T-cell (primary cell): ENCODE measurements at places on chromosomes 13 and 19.

DNA sequence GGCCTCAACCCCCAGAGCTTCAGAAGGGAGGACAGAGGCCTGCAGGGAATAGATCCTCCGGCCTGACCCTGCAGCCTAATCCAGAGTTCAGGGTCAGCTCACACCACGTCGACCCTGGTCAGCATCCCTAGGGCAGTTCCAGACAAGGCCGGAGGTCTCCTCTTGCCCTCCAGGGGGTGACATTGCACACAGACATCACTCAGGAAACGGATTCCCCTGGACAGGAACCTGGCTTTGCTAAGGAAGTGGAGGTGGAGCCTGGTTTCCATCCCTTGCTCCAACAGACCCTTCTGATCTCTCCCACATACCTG is 969 bp upstream of the CEACAM5 start:
- H3K36me3 ChIP-seq, result no peaks in the 10 kb centered on the region
- H3K27me3 ChIP-seq, result peaks cover 67% of the 10 kb centered on the region
- H3K4me1 ChIP-seq, result peaks cover 7% of the 10 kb centered on the region
- DNase-seq, result no peak

GRCh38 chr19:1063030-1063908 is 3.7 kb upstream of the ARHGAP45 start:
- no peak overlapping the region for H3K4me3 ChIP-seq
- no peak overlapping the region for H3K27ac ChIP-seq
- no peaks in the 10 kb centered on the region for H3K27me3 ChIP-seq
- peak; percentile 68 for DNase-seq
- H3K36me3 ChIP-seq, result peaks cover 8% of the 10 kb centered on the region

- no peaks in the 10 kb centered on the region for H3K4me1 ChIP-seq
- no peak overlapping the region for H3K27ac ChIP-seq
- no peak overlapping the region for H3K4me3 ChIP-seq
- no peaks in the 10 kb centered on the region for H3K27me3 ChIP-seq
- DNase-seq, result no peak
- no peaks in the 10 kb centered on the region for H3K36me3 ChIP-seq
Observed at GRCh38 chr13:50334115-50334778, 319.0 kb downstream of the KCNRG start.

- no peak for DNase-seq
- no peak overlapping the region for H3K4me3 ChIP-seq
- H3K27ac ChIP-seq, result no peak overlapping the region
- no peaks in the 10 kb centered on the region for H3K36me3 ChIP-seq
- peaks cover 2% of the 10 kb centered on the region for H3K4me1 ChIP-seq
Observed at GRCh38 chr19:11151181-11151580, 4.4 kb downstream of the SPC24 start.

DNA sequence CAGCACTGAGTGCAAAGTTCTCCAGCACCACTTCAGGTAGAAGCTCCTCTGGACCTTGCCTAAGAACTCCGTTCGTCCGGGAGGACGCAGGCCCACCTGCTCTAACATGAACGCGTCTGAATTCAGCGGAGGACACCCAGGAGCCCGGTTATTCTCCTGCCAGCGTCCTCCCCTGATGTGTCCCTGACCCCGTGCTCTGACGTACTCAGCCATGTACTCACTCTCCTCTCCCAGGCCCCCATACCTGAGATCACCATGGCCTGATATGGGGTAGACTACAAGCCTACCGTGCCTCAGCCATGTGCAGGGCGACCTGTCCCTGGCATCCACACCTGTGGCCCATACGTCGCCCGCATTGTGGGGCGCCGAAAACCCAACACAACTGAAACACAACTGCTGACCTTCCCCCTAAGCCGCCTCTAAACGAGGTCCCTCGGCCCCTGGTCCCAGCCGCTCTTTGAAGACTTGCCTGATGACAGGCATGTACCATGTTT is 744 bp upstream of the ZNF584 start:
- no peaks in the 10 kb centered on the region for H3K27me3 ChIP-seq
- no peak for DNase-seq
- peak overlapping the region; percentile 92 for H3K4me3 ChIP-seq
- peak overlapping the region; percentile 79 for H3K27ac ChIP-seq

DNA sequence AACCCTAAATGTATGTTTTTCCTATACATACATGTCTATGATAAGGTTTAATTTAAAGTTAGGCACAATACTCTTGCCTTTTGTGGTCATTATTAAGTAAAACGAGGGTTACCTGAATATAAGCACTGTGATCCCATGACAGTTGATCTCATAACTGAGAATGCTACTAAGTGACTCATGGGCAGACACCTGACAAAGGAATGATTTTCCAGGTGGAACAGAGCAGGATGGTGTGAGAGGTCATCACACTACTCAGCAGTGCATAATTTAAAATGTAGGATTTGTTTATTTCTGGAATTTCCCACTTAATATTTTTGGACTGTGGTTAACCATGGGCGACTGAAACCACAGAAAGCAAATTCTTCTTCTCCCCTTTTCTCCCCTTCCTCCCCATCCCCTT is 178.9 kb downstream of the UGGT2 start:
- no peak overlapping the region for H3K27ac ChIP-seq
- H3K4me1 ChIP-seq, result no peaks in the 10 kb centered on the region

DNA sequence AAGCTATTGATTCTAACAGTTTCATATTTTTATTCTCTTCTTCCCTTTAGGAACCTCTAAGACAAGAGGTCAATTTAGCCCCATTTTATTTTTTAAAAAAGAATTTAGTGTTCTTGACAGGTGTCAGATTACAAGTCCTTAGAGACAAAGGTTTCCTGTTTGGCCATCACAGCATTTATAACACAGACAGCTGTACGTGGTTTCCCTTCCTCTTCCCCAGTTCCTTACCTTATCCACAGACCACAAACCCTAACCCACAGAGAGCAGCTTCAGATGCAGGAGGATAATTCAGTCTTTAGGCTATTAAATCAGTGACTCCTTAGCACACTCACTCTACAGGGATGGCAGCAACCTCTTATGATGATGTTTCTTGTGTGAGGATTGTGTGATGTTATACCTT is 1210.1 kb downstream of the DIAPH3 start:
- H3K36me3 ChIP-seq, result no peaks in the 10 kb centered on the region
- no peak for DNase-seq
- H3K27ac ChIP-seq, result no peak overlapping the region
- no peak overlapping the region for H3K4me3 ChIP-seq

GRCh38 chr13:43802511-43802910 is 15.7 kb upstream of the ENOX1 start:
- H3K27ac ChIP-seq, result no peak overlapping the region
- H3K27me3 ChIP-seq, result no peaks in the 10 kb centered on the region
- no peaks in the 10 kb centered on the region for H3K4me1 ChIP-seq
- H3K36me3 ChIP-seq, result no peaks in the 10 kb centered on the region
- no peak for DNase-seq

- H3K36me3 ChIP-seq, result no peaks in the 10 kb centered on the region
- H3K27ac ChIP-seq, result no peak overlapping the region
- H3K27me3 ChIP-seq, result no peaks in the 10 kb centered on the region
- no peaks in the 10 kb centered on the region for H3K4me1 ChIP-seq
Observed at GRCh38 chr13:70568571-70568970, 460.3 kb upstream of the KLHL1 start.

DNA sequence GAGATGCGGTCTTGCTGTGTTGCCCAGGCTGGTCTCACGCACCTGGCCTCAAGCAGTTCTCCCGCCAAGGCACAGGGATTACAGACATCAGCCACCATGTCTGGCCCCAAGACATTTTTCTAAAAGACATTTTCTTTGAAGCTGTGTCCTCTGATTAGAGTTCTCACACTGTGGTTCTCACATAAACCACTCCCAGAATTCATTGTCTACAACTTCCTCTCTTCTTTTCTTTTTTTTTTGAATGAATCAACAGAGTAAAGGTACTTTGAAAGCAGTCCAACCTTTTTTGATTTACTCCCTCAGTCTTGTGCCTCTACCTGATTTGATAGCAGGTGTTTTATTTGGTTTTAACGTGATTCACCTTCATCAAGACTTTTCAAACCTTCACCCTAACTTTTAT is 14.3 kb upstream of the SHD start:
- DNase-seq, result no peak
- H3K27ac ChIP-seq, result no peak overlapping the region
- H3K27me3 ChIP-seq, result no peaks in the 10 kb centered on the region
- H3K36me3 ChIP-seq, result peaks cover 65% of the 10 kb centered on the region
- peaks cover 34% of the 10 kb centered on the region for H3K4me1 ChIP-seq
- no peak overlapping the region for H3K4me3 ChIP-seq

GRCh38 chr13:76570510-76570971 is 315.7 kb downstream of the KCTD12 start:
- no peak overlapping the region for H3K4me3 ChIP-seq
- no peak for DNase-seq
- H3K27me3 ChIP-seq, result no peaks in the 10 kb centered on the region
- H3K27ac ChIP-seq, result no peak overlapping the region
- no peaks in the 10 kb centered on the region for H3K4me1 ChIP-seq

GRCh38 chr13:27038323-27038722 is 133.3 kb downstream of the USP12 start:
- no peak overlapping the region for H3K4me3 ChIP-seq
- H3K27ac ChIP-seq, result no peak overlapping the region
- peaks cover 25% of the 10 kb centered on the region for H3K27me3 ChIP-seq
- no peak for DNase-seq

DNA sequence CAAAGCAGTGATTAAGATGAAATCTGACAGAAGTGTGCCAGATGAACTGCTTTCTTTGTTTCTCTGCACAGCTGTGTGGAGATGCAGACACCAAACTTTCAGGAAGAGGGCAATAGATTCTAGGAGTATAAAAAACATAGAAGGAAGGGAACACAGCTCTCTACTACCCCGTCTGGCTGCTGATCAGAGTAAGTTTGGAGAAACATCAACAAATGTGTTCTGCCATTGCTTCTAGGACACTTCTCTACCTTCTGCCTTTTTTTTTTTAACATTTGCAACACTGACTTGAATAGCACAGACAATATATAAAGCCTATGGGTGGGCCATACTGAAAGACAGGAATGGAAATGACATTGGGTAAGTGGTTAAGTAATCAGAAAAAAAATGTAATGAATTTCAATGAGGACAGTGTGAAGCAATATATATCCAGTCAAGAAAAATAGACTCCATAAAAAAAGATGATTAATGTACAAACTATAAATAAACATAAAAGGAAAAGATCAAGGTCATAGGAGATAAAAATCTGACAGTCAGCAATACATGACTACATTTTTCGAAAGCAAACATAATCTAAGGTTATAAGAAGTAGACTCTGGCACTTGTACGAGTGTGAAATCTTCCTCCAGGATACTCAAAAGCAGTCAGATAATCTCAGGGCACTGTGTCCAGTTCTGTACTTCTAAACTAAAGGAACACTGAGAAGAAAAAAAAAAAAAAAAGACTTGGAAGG is 21.4 kb downstream of the NUFIP1 start:
- no peak overlapping the region for H3K4me3 ChIP-seq
- no peak overlapping the region for H3K27ac ChIP-seq
- H3K36me3 ChIP-seq, result peaks cover 3% of the 10 kb centered on the region
- H3K4me1 ChIP-seq, result no peaks in the 10 kb centered on the region

DNA sequence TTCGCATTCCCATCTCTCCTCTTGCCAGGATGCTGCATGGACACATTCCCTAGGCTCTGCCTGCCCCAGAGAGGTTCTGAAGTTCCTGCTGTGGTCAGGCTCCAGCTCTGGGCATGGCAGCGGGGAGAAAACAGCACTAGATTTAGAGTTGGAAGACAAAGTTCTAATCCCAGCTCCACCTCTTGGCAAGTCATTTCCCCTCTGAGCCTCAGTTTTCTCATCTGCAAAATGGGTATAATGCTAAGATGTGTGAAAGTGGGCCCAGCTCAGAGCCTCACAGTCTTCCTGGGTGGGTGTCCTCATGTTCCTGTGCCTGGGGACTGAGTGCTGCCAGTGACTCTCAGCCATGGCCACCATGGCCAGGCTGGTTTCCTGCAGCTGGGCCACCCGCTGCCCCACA is 9.6 kb downstream of the PEPD start:
- no peak for DNase-seq
- no peak overlapping the region for H3K4me3 ChIP-seq
- H3K27me3 ChIP-seq, result no peaks in the 10 kb centered on the region
- no peaks in the 10 kb centered on the region for H3K4me1 ChIP-seq

- peaks cover 10% of the 10 kb centered on the region for H3K4me1 ChIP-seq
- no peak for DNase-seq
- H3K27me3 ChIP-seq, result no peaks in the 10 kb centered on the region
Observed at GRCh38 chr19:39928357-39928725, 6.1 kb downstream of the FCGBP start.

GRCh38 chr13:29761160-29761559 is 89.3 kb downstream of the UBL3 start:
- H3K27me3 ChIP-seq, result no peaks in the 10 kb centered on the region
- H3K27ac ChIP-seq, result no peak overlapping the region
- peaks cover 2% of the 10 kb centered on the region for H3K36me3 ChIP-seq
- H3K4me3 ChIP-seq, result no peak overlapping the region

- no peak for DNase-seq
- peak overlapping the region; percentile 87 for H3K4me3 ChIP-seq
- H3K4me1 ChIP-seq, result peaks cover 41% of the 10 kb centered on the region
- H3K36me3 ChIP-seq, result no peaks in the 10 kb centered on the region
Observed at GRCh38 chr19:2479556-2480194, 3.7 kb downstream of the GADD45B start.

- H3K4me1 ChIP-seq, result peaks cover 2% of the 10 kb centered on the region
- H3K27ac ChIP-seq, result no peak overlapping the region
- DNase-seq, result no peak
- H3K27me3 ChIP-seq, result peaks cover 63% of the 10 kb centered on the region
- no peak overlapping the region for H3K4me3 ChIP-seq
- no peaks in the 10 kb centered on the region for H3K36me3 ChIP-seq
Observed at GRCh38 chr19:49357186-49357585, 5.0 kb downstream of the TEAD2 start.

GRCh38 chr19:13022859-13023636 is 27.8 kb downstream of the NFIX start:
- H3K27me3 ChIP-seq, result peaks cover 16% of the 10 kb centered on the region
- no peak for DNase-seq
- H3K4me1 ChIP-seq, result peaks cover 27% of the 10 kb centered on the region
- H3K27ac ChIP-seq, result no peak overlapping the region
- H3K36me3 ChIP-seq, result no peaks in the 10 kb centered on the region

GRCh38 chr13:103007427-103007762 is 58.8 kb downstream of the SLC10A2 start:
- no peak for DNase-seq
- no peak overlapping the region for H3K4me3 ChIP-seq
- no peaks in the 10 kb centered on the region for H3K36me3 ChIP-seq
- H3K4me1 ChIP-seq, result no peaks in the 10 kb centered on the region

DNA sequence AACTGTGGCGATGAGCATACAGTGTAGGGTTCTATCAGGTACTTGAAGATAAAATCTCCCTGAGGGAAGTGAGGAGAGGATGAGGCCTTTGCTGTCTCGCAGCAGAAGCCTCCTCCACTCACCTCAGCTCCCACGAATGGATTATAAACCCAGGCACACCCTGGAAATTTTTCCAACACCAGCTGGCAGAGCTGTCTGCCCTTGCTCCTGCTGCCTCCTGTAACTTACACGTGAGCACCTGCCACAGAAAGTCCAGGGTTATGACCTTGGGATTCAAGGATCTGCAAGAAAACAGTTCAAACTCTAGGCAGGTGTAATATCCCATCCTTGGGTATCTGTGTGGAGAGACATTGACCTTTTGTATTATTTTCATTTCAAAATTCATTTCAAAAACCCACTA is 70.9 kb upstream of the MYO16 start:
- no peak overlapping the region for H3K4me3 ChIP-seq
- no peaks in the 10 kb centered on the region for H3K4me1 ChIP-seq
- peaks cover 2% of the 10 kb centered on the region for H3K27me3 ChIP-seq
- no peak overlapping the region for H3K27ac ChIP-seq
- DNase-seq, result no peak
